ENCODE measurements at places on chromosomes 2 and 18. TPM values are rescaled to one million over a fixed set of nuclear protein-coding genes. Genes with fewer than 3 reads are reported as not detected.

DNA sequence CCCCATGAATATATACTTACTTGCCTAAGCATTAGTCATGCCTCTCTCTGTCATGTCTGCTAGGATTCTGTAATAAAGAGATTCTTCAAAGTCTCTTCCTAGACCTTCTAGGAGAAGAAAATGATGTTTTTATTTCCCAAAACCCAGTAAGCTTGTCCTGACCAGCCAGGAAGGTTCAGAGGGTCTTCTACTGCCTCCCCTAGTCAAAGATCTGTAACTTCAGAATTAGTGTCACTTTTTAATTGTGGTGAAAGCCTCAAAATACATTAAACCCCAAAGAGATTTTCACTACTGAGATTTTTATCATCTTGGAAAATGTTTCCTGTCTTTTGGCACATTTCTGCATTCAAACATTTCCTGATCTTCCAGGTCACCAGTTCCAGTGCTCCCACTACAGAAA lies 232.9 kb upstream of the STK17B start:
- no peak for DNase-seq
- no peaks in the 10 kb centered on the region for H3K4me1 ChIP-seq
- H3K4me3 ChIP-seq: no peak overlapping the region
- no peaks in the 10 kb centered on the region for H3K27me3 ChIP-seq

DNA sequence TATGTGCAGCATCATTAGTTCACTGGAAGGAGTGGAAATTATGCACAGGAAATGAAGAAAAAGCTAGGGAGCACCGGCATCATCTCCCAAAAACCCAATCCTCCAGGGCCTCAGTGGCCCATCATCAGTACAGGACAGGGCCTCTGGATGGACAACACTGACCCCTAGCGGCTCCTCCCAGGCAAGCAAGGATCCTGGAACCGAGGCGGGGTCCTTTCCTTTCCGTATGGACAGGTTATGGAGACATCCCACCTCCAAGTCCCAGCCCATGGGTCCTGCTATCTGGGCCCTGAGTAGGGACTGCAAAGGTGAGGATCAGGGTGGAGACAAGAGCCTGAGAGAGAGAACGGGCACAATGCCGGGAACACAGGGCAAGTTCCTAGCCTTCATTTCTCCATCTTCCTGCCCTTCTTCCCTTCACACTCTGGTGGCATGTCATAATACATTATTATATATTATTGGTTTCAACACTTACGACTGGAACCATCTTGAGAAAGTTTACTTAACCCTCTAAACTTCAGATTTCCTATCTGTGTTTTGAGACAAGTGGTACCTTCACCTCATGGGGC lies 68.2 kb downstream of the ZNF516 start:
- H3K4me3 ChIP-seq: no peak overlapping the region
- H3K27ac ChIP-seq: no peak overlapping the region

GRCh38 chr2:10871978-10872377 lies 39.8 kb upstream of the KCNF1 start:
- no peaks in the 10 kb centered on the region for H3K36me3 ChIP-seq
- no peaks in the 10 kb centered on the region for H3K27me3 ChIP-seq
- no peak for DNase-seq
- H3K4me3 ChIP-seq: no peak overlapping the region
- H3K27ac ChIP-seq: peak overlapping the region; percentile 94

DNA sequence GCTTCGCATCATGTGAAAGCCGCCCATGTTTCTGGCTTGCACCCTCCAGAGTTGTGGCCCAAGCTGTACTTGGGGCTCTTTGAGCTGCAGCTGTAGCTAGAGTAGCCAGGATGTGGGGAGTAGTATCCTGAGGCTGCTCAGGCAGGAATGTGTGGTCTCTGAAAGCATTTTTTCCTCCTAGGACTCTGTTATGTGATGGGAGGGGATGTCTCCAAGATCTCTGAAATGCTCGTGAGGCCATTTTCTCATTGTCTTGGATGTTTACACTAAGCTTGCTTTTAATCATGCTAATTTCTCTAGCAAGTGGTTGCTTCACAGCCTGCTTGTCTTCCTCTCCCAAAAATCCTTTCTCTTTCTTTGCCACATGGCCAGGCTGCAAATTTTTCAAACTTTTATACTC lies 687.6 kb downstream of the DCDC2C start:
- no peak for DNase-seq
- H3K27ac ChIP-seq: no peak overlapping the region
- H3K27me3 ChIP-seq: no peaks in the 10 kb centered on the region
- no peak overlapping the region for H3K4me3 ChIP-seq
- no peaks in the 10 kb centered on the region for H3K36me3 ChIP-seq

DNA sequence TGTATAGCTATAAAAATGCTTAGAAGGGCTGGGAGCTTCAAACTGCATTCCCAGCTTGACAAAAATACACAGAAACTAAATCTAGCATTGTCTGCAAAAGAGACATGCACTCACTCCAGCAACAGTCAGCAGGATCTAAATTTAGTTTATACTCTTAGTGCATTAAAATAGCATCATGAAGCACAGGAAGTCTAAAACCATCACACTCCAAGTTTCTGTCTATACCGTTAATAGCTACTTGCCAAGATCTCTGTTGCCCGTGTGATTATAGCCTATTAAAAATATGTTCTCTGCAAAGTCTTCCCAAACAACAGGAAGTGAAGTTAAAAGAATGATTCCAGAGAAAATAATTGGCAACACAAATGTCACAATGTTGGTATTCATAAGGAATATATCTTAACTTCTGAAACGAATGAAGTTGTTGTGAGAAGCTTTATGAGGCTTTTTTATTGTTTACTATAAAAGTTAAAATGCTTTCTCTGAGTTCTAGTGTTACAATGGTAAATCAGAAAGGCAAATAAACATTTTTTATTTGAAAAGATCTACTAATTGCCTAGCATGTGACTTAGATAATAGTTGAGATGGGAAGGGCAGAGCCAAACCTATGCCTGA lies 184.2 kb downstream of the ZNF385B start:
- H3K27ac ChIP-seq: peak overlapping the region; percentile 81
- H3K36me3 ChIP-seq: no peaks in the 10 kb centered on the region
- no peak overlapping the region for H3K4me3 ChIP-seq
- no peaks in the 10 kb centered on the region for H3K27me3 ChIP-seq

GRCh38 chr2:22481486-22482259 lies 903.3 kb upstream of the KLHL29 start:
- H3K27ac ChIP-seq: no peak overlapping the region
- H3K4me1 ChIP-seq: no peaks in the 10 kb centered on the region
- H3K4me3 ChIP-seq: no peak overlapping the region
- no peaks in the 10 kb centered on the region for H3K36me3 ChIP-seq

- H3K4me1 ChIP-seq: no peaks in the 10 kb centered on the region
- no peak overlapping the region for H3K4me3 ChIP-seq
- no peak for DNase-seq
- H3K27ac ChIP-seq: no peak overlapping the region
- H3K36me3 ChIP-seq: no peaks in the 10 kb centered on the region
- no peaks in the 10 kb centered on the region for H3K27me3 ChIP-seq
These were observed 25.3 kb upstream of the BZW1 start for GRCh38 chr2:200786423-200786822.

GRCh38 chr2:181239201-181239799 lies 217.9 kb upstream of the ITGA4 start:
- no peaks in the 10 kb centered on the region for H3K36me3 ChIP-seq
- no peak overlapping the region for H3K4me3 ChIP-seq
- no peaks in the 10 kb centered on the region for H3K4me1 ChIP-seq
- H3K27me3 ChIP-seq: no peaks in the 10 kb centered on the region
- no peak for DNase-seq

- no peaks in the 10 kb centered on the region for H3K36me3 ChIP-seq
- no peaks in the 10 kb centered on the region for H3K4me1 ChIP-seq
- no peak overlapping the region for H3K4me3 ChIP-seq
- H3K27ac ChIP-seq: no peak overlapping the region
These were observed 40.7 kb downstream of the SLC4A1AP start for GRCh38 chr2:27704342-27704876.

- no peaks in the 10 kb centered on the region for H3K36me3 ChIP-seq
- H3K4me3 ChIP-seq: no peak overlapping the region
- H3K4me1 ChIP-seq: no peaks in the 10 kb centered on the region
- no peak overlapping the region for H3K27ac ChIP-seq
- no peaks in the 10 kb centered on the region for H3K27me3 ChIP-seq
These were observed 13.9 kb downstream of the IL37 start for GRCh38 chr2:112924821-112925220.

- H3K27ac ChIP-seq: no peak overlapping the region
- no peaks in the 10 kb centered on the region for H3K36me3 ChIP-seq
- no peak for DNase-seq
- H3K27me3 ChIP-seq: no peaks in the 10 kb centered on the region
- H3K4me1 ChIP-seq: no peaks in the 10 kb centered on the region
These were observed 660.7 kb upstream of the CNTNAP5 start for GRCh38 chr2:123364243-123364896.

DNA sequence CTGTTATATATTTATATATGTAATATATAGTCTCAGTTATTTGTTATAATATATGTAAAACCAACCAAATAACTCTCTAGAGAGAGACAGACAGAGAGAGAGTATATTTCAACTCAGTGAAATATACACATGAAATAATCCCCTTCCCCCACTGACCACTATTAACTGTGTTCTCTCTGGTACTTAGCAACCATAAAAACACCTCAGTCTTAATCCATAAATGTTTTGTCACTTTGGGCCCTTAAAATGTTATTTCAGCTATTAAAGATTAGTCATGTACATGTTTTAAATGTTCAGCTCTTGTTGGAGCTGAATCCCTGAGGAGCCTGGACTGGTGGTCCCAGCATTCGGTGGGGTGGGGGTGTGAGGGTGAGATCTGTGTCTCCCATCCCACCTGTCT lies 122.2 kb upstream of the MAP3K20 start:
- H3K4me1 ChIP-seq: no peaks in the 10 kb centered on the region
- H3K27ac ChIP-seq: no peak overlapping the region
- DNase-seq: no peak
- H3K4me3 ChIP-seq: no peak overlapping the region

DNA sequence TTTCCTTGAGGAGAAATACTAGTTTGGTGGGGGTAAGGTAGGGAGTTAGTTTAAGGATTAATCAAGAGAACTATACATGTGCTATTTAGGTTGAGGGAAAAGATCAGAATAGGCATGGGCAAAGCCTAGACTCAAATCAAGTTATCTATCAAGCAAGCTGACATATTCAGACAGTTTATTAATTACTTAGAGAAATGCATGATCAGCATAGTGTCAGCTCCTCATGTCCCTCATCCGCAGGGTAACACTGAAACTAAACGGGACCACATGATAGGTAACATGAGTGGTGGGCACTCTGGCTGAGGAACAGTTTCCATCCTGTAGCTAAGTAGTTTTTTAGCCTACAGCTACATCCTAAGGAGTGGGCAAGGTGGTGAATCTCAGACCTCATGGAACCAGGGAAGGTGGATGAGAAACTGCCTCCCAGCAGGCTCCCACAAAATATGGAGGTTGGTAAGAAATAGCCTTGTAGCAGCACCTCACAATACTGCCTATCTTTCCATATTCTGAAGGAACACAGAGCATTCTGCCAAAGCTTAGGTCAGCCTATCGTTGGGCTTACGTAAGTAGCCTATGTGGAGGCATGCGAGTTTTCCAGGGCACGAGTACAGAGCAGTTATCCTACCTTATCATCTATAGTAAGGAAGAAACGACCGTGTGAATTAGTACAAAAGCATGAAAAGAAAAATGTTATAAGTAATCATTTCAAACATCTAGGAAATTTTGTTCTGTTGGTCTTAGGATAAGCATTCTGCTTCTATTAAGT lies 18.4 kb downstream of the ZC3H6 start:
- H3K36me3 ChIP-seq: no peaks in the 10 kb centered on the region
- H3K4me3 ChIP-seq: no peak overlapping the region
- no peak for DNase-seq
- no peak overlapping the region for H3K27ac ChIP-seq
- no peaks in the 10 kb centered on the region for H3K4me1 ChIP-seq

DNA sequence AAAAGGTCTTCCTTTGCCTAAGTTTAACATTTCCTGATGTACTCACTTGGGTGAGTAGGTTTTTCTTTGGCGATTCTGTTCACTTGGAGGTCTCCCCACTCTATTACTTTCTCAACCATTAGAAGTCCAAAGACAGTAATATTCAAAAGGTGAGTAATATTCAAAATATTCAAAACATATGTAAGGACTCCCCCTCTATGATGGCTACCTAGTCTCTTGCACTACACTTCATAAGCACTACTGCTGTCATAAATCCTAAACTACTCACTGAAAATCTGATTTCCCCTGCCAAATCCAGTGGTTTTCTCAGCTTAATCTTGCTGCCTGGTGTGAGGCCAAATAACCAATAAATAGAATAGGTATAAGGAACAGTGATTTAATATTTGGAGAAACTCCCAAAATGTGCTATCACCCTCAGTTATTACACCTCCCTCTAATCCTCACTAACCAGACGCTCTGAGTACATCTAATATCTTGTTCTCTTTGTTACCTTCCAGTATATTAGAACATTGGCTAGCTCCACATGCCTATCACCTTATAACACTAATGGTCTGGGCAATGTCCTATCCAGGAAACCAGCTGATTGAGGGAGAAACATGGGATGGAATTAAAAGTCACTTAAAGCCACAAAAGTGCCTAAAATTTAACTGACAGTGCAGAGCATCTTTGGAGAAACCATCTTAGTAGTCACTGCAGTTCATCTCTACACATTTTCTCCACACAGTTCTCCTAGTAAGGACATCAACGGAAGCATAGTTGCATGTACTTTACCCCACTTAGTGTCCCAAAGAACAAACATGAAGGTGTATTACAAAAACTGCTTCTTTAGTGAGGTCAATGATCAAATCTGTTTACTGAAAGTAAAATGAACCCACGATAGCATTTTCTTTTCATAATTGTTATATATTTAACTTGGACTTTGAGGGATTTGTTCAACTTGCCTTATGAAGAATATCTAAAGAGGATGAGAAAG lies 54.8 kb downstream of the MBD2 start:
- H3K27me3 ChIP-seq: no peaks in the 10 kb centered on the region
- H3K4me3 ChIP-seq: no peak overlapping the region
- peaks cover 12% of the 10 kb centered on the region for H3K36me3 ChIP-seq
- no peak for DNase-seq
- H3K27ac ChIP-seq: no peak overlapping the region
- H3K4me1 ChIP-seq: no peaks in the 10 kb centered on the region

DNA sequence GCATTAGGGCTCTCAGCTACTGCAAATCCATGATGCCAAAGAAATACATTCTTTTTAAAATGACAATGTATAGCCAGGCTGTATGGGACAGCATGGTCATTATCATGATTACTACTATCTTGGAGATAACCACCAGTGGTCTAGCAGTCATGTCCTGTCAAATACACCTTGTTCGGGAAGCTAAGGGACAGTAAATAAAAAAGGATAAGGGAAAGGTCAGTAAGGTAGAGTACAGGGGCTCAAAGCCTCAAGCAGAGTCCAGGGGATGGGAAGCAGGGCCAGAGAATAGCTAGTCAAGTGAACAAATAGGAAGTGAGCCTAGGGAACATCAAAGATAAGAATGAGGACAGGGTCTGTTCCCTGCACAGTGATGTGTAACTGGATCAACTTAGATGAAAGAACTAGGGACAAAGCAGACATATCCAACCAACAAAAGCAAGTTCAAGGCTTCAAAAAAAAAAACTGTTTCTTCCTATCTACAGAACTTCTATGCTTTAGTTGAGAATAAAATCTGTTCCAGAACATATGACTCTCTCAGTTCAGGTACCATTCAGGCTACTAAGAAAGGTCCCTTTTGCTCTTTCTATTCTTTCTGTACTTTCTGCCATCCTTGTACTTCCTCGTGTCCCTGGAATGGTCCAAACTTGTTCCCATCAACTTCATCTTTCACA lies 62.9 kb upstream of the EHBP1 start:
- H3K27me3 ChIP-seq: no peaks in the 10 kb centered on the region
- no peaks in the 10 kb centered on the region for H3K4me1 ChIP-seq
- DNase-seq: no peak
- no peak overlapping the region for H3K27ac ChIP-seq

SP140 gene
- total RNA-seq: 0.26 TPM

ATP6V1B1 gene
- total RNA-seq: not detected

PAIP2B gene
- total RNA-seq: 18.1 TPM

MDH1B gene
- 1.1 TPM for total RNA-seq

RGPD4 gene
- total RNA-seq: 0.26 TPM

ANKRD30B gene
- total RNA-seq: not detected

HAAO gene
- 2.6 TPM for total RNA-seq

All from right atrium auricular region (tissue), 2 donors.